Hindlimb muscle (tissue), 1 donor: ENCODE measurements at places on chromosomes 3 and 15. TPM values are rescaled to one million over a fixed set of nuclear protein-coding genes. Genes with fewer than 3 reads are reported as not detected.

SHC4 gene
- polyA plus RNA-seq: 1.7 TPM

TMC3 gene
- polyA plus RNA-seq: 0.08 TPM

- no peak for DNase-seq
Observed at GRCh38 chr3:3699816-3700633, 99.2 kb upstream of the LRRN1 start.

DNA sequence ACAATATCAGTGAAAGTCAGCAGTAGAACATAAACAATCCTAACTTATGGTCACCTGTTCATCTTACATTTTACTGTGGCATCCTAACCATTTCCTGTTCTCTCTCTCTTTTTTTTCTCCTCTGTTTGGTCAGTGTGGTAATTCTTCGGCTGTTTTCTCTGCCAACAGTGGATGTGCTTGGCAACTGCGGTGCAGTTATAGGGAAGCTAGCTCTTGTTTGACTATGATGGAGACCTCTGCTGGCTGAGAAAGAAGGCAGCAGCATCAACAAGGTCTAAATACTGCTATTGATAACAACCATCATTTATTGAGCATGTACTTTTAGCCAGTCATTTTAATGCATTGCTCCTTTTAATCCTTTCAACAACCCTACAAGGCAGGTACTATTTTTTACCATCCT is 723 bp upstream of the DRD3 start:
- no peak for DNase-seq

- no peak for DNase-seq
Observed at GRCh38 chr3:58484722-58485069, 7.2 kb upstream of the KCTD6 start.

DNA sequence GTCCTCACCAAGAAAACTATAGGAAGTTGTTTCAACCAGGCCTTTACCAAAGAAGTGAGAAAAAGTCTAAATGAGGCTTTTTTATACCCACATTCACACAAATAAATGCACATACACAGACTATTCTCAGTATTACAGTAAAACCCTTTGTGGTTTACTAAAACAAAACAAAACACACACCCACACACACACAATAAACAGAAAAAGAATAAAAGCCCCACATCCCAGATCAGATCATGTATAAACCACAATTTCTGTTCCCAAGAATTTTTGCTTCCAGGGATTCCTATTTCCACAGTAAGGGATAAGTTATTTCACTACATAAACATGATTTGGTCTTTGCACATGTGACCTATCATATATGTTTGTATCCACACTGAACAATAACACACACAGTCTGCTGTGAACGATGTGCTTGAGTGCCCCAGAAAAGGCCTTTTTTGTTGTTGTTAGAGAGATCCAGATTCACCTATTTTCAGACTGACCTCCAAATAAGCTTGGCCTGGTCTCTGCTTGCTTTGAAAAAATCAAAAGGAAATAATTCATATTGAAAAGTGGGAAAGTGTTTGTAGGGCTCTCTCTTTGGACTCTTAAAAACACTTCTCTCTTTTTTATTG is 283.4 kb upstream of the ATP11B start:
- DNase-seq: no peak

GRCh38 chr15:38941399-38941953 is 376.9 kb upstream of the RASGRP1 start:
- no peak for DNase-seq

DNA sequence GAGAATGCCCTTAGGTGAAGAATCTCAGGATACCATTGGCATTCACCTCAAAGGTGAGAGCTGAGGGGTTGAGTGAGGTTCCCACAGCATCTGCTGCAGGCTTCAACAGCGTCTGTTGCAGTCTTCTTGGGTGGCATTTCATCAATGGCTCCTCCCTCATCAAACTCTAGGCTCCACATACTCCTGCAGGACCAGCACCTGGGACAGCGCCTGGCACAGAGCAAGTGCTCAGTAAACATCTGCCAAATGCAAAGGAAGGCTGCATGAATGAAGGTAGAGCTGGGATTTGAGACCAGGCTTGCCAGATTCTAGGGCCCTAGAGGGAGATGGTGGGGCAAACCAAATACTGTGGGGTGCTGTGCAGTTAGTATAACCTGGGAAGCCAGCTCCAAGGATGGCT is 9.6 kb downstream of the TRH start:
- DNase-seq: no peak

DNA sequence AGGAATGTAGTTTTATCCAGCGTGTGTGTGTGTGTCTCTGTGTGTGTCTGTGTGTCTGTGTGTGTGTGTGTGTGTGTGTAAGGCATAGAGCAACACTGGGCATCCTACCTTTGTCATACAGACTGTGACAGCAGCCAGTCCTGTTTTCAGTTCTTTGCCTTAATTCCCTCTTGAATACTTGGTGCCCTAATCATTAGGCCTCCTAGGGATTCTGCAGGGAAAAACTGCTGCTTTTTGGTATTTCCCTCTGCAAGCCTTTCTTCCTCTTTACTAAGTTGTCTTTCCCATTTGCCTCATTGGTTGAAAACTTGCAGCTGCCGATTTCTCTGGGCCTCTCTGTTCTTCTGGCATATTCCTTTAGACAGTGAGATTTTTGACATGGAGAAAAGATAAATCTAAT is 9.2 kb downstream of the SLC25A36 start:
- DNase-seq: no peak

DNA sequence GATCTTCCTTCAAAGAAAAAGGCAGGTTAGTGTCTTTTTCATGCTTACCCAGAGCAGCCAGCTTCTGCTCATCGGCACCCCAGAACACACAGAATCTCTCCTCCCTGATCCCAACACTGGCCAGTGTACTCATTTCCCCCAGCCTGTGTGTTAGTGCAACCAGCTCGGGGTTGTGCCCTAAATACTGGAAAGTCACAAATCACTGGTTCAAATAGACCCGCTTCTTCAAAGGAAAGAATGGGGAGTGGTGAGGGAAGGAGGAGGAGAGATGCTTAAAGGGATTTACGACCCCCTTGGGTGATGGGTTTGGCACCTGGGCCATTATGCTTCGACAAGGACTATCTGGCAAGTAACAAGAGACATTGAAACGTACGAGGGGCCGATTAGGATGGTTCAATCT is 114.0 kb downstream of the FOXB1 start:
- no peak for DNase-seq
